Stimulated activated memory B cell treated with anti-CD40 and anti-IgM and Interleukin-4, amounts not matched to agents 10 μg/mL and 1 μg/mL and 100 μg/mL, for 72 hours (primary cell): ENCODE measurements at places on chromosomes 1 and 21.
A peak's percentile ranks its signal among the peaks of the same experiment; 100 is the strongest.

DNA sequence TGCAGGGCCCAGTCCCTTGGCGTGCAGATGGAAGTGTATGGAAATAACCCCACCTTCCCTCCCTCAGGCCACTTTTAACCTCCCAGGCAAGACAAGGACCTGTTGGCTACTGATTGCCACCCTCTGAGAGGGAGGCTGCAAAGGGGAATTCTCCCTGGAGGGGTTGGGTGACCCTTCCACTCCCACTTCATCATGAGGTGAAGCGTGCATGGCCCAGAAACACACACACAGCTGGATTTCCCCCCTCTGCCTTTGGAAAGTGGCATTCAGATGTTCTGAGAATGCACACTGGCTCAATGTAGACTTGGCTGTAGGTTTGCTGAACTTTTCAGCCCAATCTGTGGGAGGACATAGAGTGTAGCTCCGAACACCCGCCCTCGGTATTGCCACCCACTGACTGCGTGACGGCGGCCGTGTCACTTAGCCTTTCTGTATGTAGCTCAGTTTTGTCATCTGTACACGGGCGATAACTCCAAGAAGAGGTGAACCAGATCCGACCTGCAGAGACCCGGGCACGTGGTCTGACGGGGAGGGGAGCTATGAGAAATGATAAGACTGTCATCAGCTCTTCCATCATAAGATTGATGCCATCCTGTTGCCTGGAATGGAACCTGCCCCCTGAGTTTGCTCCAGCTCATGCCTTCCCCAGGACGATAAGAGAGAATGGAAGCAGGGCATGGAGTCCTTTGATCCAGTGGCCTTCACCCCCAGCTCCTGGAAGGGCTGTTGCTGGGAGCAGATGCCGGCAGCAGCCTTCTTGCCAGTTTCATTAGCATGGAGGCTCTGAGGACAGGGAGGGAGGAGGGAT lies 19.3 kb downstream of the MIIP start:
- peak; percentile 2 for ATAC-seq

GRCh38 chr1:159945483-159946241 lies at the start of gene IGSF9:
IGSF9 (minus strand) TSS chr1:159945613; CDS start chr1:159943454, 2,159 bp downstream.
- peak; percentile 75 for ATAC-seq

GRCh38 chr1:40825435-40825788 lies 36.8 kb downstream of the CITED4 start:
- no peak for ATAC-seq

DNA sequence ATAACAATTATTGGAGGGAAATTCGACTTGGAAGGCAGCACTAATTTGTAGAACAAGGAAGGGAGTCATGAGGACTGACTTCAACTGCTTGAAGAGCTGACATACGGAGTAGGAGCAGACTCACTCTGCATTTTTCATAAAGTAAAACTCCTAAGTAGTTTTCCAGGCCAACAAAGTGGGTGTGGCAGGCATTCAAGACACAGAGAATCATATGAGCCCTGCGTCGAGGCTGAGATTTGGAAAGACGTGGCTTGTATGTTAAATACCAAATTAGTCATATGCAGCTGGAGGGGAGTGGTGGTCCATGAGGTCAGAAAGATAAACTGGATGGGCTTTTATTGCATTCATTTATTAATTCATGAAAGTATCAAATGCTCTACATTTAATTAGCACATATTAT lies 255.7 kb upstream of the JUN start:
- ATAC-seq = no peak

- ATAC-seq = no peak
Measured at GRCh38 chr1:228141226-228142044, 1.4 kb downstream of the GUK1 start.

GRCh38 chr1:32592943-32593342 lies 53.7 kb downstream of the ZBTB8A start:
- no peak for ATAC-seq

DNA sequence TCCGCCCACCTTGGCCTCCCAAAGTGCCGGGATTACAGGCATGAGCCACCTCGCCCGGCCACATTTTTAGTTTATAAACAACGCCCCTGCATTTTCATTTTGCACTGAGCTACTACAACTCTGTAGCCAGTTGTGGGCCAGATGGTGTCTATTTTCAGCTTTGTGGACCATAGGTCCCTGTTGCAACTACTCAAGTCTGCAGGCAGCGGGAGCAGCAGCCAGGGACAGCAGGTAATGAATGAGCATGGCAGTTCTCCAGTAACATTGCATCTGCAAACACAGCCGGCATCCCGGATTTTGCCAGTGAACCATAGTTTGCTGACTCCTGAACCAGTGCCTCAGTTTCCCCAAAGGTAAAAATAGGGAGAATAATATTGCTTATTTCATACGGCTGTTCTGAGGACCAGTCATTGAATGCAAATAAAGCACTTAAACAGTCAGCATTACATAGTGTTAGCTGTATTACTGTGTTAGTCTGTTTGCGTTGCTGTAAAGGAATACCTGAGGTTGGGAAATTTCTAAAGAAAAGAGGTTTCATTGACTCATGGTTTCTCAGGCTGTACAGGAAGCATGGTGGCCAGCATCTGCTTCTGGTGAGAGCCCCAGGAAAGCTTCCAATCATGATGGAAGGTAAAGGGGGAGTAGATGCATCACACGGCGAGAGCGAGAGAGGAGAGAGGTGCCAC lies 65.5 kb upstream of the SLC45A1 start:
- ATAC-seq = no peak

- no peak for ATAC-seq
Measured at GRCh38 chr1:232012773-232013386, 386.3 kb downstream of the DISC1 start.

DNA sequence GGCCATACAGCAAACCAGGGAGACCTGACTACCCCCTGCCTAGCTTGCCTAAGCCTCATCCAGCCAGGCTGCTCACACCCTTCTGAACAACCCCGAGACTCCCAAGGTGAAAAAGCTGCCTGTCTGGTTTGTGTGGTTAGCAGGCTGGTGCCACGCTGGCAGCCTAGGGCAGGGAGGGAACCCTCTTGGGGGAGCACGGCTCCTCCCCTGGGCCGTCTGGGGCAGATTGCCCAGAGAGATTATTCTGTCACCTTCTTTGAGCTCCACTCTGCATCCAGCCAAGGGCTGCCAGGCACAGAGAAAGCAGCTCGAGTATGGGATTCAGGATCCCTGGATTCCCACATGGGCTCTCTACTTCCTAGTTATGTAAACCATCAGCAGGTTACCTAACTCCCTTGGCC lies 27.5 kb upstream of the TCEA3 start:
- ATAC-seq = no peak

GRCh38 chr1:20896826-20897225 lies 109.7 kb upstream of the HP1BP3 start:
- ATAC-seq = no peak

GRCh38 chr1:26474818-26475217 lies 2.6 kb downstream of the HMGN2 start:
- ATAC-seq = no peak

GRCh38 chr1:119778886-119779560 lies 10.3 kb upstream of the HMGCS2 start:
- ATAC-seq = no peak

DNA sequence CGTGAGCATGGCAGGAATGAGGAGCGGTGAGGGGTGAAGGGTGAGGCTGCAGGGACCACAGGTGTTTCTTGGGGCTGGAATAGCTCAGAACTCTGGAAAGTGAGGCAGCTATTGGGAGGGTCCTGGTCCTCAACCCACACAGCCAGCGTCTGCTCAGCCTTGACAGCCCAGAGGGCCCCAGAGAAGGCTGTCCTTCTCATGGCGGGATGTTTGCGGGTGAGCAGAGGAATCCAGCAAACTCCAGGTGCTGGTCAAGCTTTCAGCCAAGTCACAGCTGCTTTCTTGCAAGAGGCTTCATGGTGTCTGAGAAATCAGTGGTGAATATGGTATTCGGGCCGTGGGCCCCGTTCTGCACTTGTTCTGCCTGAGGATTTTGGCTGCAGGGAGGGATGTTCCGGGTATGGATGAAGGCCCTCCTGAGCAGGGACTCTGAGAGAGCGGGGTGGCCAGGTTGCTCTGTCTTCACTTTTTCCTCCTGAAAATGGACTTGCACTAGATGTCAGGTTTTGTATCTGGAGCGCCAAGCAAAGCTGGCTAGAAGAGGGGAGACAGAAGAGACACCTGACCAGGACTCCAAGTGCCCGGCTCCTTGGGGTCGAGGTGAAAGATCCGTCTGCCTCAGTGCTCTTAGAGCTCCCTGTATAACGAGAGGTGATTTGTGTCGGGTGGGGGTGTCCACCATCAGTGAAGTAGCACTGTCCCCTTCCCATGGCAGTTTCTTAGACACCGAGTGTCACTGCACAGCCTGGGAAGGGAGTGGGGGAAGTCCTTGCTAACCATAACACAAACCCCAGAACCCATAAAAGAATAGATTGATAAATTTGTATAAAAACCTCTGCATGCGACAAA lies 139.9 kb downstream of the PEX14 start:
- ATAC-seq = no peak

DNA sequence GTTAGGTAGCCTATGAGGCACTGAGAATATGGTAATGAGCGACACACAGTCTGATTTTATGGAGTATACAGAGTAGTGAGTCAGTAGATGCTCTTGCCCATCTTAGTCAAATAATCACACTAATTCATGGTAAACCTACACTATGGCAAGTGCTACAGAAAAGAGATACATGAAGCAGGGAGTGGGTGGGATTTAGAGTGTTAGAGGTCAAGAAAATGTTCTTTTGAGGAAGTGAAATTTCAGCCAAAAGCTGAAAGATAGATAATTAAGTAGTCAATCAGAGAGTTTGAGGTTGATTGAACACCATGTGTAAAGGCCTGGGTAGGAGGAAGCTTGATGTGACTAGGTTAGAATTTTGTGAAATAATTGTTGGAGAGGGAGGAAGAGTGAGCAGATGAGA lies 14.7 kb downstream of the MDM4 start:
- peak; percentile 96 for ATAC-seq

DNA sequence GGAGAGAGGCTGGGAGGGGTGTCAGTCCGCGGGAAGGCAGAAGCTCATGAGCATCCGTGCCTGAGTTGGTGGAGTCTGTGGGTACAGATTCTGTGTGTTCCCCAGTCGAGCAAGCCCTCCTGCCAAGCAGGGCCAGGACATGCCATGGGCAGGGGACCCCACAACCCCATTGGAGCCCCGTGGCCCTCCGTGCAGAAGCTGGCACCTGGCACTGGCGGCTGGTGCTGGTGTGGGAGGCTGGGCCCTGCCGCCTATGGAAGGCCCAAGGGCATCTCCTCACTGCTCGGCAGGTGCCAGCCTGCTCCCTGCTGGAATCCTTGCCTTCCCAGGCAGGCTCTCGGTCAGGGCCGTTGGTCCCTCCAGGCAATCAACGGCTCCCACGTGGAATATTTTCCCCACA lies 73.7 kb downstream of the UBE2T start:
- no peak for ATAC-seq

- ATAC-seq = no peak
Measured at GRCh38 chr1:89758156-89758555, 62.7 kb upstream of the LRRC8D start.

GRCh38 chr1:93625582-93626327 lies 55.9 kb downstream of the BCAR3 start:
- ATAC-seq = no peak

GRCh38 chr1:115251856-115252255 lies 86.2 kb downstream of the NGF start:
- no peak for ATAC-seq

DNA sequence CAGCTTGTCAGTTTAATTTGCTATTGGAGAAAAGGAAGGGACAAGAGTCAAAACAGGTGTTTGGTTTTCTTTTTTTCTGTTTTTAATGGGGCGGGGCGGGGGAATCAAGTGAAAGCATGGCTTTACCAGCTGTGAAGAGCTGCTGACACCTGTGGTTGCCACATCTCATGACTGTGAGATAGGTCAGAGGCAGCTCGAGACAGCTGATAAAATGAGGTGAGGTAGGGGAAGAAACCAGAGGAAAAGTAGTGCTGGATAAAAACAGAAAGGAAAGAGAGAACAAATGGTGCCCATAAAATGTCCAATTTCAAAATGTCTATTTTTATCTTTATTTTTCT lies 272.3 kb downstream of the NEGR1 start:
- no peak for ATAC-seq

DNA sequence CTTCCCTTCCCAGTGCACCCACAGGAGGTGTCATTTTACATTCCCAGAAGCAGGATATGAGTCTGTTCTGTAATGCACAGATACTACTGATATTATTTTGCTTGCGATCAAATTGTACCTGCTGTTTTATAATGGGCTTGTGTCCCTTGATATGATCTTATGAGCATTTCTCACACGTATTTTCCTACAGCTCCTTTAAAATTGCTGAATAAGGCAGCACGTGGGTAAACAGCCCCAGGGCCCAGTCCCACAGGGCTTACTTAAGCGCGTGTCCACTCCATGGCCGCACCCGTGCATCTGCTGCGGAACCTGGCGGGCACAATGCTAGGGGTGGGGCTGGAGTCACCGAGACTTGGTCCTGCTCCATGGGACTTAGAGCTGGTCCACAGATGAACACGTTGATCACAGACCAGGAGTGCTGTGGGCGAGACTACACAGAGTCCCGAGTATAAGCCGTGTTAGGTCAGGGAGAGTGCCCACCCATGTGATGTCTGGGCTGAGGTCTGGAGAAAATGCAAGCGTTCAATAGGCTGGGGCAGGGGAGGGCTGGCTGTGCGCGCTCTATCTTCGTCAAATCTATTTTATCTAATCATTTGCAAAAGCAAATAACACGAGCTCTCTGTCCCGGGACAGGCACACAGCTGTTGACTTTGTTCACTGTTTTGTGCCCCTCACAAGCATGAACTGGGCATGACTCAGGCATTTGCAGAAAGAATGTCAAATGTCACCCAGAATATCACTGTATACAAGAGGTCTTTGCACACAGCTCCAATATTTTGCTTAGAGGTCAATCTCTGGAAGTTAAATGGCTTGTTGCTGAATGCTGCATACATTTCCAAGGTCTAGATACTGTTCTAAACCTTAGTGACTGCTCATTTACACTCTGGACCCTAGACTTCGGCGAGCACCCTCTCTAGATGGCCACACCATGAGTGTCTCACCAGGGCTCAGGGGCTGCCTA lies 119.3 kb downstream of the CRYAA start:
- no peak for ATAC-seq

GRCh38 chr1:1167398-1167821 lies 6.3 kb upstream of the TTLL10 start:
- no peak for ATAC-seq

DNA sequence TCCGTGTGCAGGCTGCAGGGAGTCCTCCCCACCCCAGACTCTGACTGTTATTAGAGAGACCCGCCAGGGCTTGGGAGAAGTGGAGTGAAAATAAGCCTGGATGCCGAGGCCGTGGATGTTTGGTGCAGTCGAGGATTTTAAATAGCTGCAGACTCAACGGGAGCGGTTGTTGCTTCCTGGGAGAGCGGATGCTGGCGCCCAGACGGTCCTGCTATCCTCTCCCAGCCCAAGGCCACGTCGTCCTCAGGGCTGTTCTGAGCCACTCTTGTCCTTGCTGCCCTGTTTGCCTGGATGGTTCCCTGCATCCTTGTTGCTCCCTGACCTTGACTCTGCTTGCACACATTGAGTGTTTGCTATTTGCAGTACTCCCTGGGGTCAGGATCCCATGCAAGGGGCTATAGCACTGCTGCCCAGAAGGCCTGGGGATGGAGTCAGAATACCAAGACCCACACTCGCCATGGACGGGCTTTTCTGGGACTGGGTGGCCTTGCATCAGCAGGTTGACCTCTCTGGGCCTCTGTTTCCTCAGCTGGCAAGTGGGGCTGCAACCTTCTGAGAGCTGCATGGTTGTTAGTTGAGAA lies 205.3 kb upstream of the C1orf174 start:
- ATAC-seq = no peak
